ENCODE measurements at places on chromosomes 3 and 15.

DNA sequence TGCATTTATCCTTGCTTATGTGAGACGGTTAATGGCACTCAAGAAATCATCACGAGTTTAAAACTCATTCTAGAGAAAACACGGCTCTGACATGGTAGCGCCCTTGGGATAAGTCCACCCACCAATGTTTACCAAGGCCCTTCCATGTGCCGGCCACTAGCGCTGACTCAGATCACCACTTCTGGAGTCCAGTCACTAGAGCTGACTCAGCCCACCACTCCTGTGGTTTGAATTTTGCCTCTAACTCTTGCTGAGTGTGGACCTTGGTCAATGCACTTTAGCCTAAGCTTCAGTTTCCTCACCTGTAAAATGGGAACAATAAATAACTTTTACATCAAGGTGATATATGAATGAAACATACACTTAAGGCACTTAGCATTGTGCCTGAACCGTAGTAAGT, 358.4 kb upstream of the PROK2 start:
- DNase-seq: no peak

DNA sequence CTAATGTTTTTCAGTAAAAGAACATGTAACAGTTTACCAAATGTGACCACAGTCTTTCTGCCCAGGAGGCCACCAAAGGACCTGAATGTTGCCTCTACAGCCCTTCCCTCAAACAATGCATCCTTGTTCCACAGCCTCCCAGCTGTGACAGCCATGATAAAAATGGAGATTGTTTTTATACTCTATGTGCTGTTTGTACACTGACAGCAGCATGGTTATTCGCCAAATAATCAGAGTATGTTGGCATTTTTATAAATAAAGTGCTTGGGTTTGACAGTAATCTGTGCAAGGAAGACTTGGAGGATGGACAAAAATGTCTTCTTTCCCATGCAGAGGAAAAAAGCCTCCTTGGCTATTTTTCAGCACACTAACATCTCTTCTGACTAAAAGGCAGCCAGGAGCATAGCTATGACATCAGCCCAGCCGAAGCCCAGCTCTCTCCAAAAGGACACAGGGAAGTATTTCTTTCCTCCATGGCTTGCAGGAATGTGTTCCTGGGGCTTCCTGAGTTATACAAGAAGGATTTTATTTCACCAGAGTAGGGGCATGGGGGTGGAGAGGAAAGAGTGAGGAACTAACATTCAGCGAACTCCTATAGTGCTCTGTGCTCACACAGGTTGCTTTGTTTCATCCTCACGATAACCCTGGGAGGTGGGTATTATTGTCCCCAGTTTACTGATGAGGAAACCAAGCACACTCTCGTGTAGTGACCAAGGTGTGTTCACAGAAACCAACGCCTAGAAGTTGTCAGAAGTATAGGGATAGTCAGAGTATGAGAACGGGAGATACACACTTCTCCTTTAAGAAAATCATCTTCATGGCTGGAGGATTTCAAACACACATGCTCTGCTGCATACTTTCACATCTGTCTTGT, 339.7 kb downstream of the MECOM start:
- no peak for DNase-seq

GRCh38 chr3:33898901-33899300, 100.5 kb downstream of the PDCD6IP start:
- DNase-seq: no peak

- no peak for DNase-seq
These were observed 237.3 kb upstream of the GAP43 start for GRCh38 chr3:115385774-115386730.

DNA sequence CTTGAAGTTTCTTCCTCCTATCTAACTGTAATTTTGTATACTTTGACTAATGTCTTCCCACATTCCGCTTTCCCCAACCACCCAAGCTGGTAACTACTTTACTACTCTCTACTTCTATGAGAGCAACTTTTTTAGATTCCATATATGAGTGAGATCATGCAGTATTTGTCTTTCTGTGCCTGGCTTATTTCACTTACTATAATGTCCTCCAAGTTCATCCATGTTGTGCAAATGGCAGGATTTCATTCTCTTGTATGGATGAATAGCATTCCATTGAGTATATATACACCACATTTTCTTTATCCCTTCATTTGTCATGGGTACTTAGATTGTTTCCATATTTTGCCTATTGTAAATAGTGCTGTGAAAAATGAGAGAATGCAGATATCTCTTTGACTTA, 78.5 kb upstream of the CCNL1 start:
- no peak for DNase-seq

GRCh38 chr3:18559331-18559842, 134.2 kb upstream of the SATB1 start:
- DNase-seq: peak; percentile 9

- DNase-seq: no peak
These were observed 815 bp downstream of the BCL2A1 start for GRCh38 chr15:79970181-79970580.

DNA sequence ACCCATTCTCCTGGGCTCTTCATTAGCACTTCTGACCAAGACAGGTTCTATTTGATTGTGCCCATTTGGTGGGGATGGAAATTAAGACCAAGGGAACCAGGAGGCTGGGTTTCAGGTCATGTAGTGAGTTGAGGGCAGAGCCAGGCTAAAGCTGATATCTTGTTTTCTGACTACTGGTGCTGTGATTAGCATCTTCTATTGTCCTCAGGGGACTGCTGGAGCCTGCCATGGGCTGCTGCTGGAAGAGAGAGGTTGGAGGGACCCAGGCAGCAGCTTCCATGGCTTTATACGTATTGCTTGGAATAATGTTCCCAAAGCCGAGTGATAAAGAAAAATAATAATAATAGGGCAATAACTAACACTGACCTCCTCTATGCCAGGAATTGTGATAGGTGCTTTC, 211.4 kb upstream of the ROPN1 start:
- DNase-seq: no peak

Data from NCI-H446 (cell line).